ENCODE measurements at places on chromosomes 5 and 9.

GRCh38 chr5:107821288-107821687 is 150.6 kb upstream of the EFNA5 start:
- DNase-seq = no peak

DNA sequence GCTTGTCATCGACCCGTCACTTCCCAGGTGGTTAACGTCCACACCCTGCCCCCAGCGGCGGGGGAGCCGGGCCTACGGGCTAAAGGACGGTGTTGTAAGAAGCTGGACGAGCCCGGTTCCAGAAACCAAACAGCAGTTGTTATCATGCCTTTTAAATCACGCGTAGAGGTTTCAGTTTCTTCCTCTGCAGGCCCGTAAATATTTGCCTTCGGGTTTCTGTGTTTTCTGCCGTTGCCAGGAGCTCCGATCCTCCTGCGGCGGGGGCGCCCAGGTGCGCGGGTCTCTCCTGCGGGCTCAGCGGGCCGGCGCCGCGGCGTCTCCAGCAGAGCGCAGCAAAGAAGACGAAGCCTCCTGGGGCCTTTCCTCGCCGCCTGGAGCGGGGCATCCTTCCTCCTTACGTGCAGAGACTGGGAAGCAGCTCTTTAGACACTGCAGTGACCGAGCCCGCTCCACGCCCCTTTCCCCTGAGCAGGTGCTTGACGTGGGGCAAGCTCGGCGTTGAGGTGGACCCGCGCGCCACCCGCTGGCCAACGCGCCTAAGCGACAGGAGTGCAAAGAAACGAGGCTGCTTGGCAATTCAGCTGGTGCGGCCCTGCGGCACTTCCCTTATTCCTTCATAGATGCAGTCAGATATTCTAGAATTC is 21.8 kb upstream of the TTC1 start:
- DNase-seq = peak; percentile 71

- DNase-seq = no peak
These were observed 708.2 kb upstream of the PTPRD start for GRCh38 chr9:11320989-11321388.

GRCh38 chr5:135628771-135629563 is 50.2 kb upstream of the CXCL14 start:
- no peak for DNase-seq

GRCh38 chr9:108850293-108850897 is 5.4 kb downstream of the ACTL7B start:
- DNase-seq = no peak

GRCh38 chr5:6162175-6162574 is 216.2 kb downstream of the MED10 start:
- no peak for DNase-seq

- DNase-seq = no peak
These were observed 293.1 kb upstream of the CCNH start for GRCh38 chr5:87705876-87706275.

DNA sequence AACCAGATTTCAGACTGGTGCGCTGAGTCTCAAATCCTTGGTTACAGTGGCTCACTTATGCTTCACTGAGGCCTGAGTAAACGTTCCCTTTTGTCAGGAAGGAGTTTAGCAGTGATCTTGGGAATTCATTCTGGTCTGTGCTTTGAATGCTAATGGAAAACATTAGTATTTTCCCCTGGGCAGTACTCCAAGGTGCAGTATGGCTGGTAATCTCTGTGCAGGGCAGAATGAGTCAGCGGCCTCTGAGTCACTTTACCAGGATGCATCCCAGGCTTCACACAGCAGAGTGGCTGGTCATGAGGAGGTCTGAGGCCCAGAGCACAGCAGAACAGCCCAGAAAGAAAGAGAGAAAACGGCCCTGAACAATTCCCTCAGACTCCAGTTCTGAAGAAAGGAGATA is 54.0 kb downstream of the PCA3 start:
- DNase-seq = no peak

GRCh38 chr9:91677331-91677730 is 253.7 kb upstream of the NFIL3 start:
- DNase-seq = no peak

- DNase-seq = no peak
These were observed 37.4 kb upstream of the SRP19 start for GRCh38 chr5:112823656-112824055.

GRCh38 chr5:122112063-122112462 is 17.3 kb upstream of the ZNF474 start:
- no peak for DNase-seq

DNA sequence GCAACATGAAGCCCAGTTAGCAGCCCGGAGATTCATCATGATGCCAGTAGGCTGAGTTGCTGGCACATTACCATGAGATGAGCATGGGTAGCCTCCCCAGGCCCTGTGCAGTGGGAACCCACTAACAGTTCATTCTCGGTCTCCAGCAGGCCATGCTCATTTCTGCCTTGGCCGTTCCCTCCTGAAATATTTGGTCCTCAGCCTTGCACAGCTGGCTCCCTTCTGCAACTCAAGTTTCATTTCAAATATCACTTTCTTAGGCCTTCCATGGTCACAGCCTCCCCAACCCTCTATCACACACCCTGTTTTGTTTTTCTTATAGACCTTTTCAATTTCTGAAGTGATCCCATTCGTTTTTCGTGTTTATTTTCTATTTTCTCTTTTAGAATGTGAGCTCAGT is 125.4 kb upstream of the VLDLR start:
- DNase-seq = no peak

DNA sequence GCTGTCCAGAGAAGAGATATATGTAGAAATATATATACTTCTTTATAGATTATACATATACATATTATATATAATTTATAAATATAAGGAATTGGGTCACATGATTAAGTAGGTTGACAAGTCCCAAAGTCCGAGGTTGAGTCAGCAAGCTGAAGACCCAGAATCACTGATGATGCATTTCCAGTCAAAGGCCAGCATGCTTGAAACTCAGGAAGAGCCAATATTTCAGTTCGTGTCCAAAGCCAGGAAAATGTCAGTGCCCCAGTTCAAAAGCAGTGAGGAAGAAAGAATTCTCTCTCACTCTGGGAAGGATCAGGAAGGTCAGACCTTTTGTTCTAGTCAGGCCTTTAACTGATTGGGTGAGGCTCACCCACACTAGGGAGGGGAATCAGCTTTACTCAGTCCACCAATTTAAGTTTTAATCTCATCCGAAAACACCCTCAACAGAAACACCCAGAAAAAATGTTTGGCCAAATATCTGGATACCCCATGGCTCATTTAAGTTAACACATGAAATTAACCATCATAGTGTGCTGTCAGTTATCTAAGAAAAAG is 42.0 kb upstream of the LVRN start:
- no peak for DNase-seq

GRCh38 chr9:69632768-69633167 is 39.4 kb downstream of the APBA1 start:
- no peak for DNase-seq

GRCh38 chr5:138603249-138603920 is 28.2 kb upstream of the HSPA9 start:
- DNase-seq = peak; percentile 21

- peak; percentile 61 for DNase-seq
These were observed 4.1 kb upstream of the DNAJB5 start for GRCh38 chr9:34985311-34985899.

DNA sequence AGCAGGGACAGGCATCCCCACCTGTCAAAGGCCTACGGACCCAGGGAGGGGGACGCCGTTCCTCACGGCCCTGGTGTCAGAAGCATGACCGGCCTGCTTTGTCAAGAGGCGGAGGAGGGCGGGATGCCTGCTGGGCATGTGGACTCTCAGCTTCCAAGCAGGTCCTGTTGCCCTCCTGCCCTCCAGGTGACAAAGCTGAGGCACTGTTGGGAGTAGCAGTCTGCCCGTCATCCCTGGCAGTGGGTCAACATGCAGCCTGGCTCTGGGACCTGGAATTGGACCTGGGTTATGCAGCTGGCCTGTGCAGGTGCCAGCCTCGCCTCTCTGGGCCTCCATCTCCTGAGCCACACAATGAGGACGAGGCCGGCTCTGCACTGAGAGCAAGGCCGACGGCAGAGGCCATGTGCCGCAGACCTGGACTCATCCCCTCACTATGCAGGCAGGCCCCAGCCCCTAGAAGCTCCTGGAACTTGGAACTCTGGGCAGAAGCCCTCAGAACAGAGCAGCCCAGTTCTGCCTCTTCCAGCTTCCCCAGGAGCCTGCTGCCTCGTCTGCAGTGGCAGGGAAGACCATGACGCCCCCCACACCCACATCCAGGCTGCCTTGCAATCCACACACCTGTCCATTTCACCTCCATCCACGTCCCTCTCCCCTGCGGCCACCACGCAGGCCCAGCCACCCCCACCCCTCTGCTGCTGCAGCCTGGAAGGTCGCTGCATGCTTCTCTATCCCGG is 20.8 kb upstream of the FCN1 start:
- DNase-seq = no peak

DNA sequence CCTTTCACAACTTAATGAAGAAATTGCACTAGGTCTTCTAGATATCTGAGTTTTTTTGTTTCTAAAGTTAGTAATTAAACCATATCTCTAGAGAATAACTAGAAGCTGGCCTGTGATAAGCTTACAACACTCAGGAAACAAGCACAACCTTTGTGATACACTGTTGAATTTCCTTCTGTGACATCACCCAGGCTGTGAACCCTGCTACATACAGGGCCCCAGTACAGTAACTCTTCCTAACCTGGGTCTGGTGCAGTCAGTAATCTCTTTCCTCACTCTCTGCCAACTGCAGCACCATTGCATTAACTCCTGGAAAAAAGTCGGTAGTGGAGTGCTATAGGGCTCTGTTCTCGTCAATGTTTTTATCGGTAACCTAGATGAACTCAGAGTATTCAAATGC is 10.6 kb upstream of the IGFBPL1 start:
- DNase-seq = no peak

GRCh38 chr9:22863106-22863505 is 416.5 kb downstream of the DMRTA1 start:
- no peak for DNase-seq

DNA sequence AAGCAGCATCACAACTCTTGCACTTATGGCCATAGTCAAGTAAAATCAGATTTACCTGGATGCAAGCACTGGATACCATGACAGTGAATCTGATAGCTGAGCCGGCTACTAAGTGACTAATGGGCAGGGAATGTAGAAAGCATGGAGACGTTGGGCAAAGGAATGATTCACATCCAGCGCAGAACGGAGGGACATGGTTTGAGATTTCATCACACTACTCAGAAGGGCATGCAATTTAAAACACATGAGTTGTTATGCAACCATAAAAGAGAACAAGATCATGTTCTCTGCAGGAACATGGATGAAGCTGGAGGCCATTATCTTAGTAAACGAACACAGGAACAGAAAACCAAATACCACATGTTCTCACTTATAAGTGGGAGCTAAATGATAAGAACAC is 169.1 kb upstream of the PIK3R1 start:
- DNase-seq = no peak

DNA sequence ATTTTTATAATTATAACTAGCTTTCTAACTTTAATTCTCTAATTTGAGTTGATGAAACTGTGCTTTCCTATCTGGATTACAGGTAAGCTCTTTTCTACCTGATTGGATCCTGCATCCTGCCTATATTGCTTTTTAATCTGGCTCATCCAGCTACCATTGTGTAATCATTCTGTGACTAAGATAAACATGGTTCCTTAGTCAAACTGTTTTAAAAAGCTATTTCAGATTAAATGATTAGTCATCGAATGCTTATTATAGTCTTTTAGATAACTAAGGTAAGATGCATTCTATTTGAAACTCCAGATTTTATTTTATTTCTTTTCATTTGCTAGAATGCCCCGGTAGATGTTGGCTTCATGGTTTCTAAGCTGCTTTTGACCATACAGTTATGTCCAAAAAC is 50.7 kb downstream of the ICE1 start:
- no peak for DNase-seq

DNA sequence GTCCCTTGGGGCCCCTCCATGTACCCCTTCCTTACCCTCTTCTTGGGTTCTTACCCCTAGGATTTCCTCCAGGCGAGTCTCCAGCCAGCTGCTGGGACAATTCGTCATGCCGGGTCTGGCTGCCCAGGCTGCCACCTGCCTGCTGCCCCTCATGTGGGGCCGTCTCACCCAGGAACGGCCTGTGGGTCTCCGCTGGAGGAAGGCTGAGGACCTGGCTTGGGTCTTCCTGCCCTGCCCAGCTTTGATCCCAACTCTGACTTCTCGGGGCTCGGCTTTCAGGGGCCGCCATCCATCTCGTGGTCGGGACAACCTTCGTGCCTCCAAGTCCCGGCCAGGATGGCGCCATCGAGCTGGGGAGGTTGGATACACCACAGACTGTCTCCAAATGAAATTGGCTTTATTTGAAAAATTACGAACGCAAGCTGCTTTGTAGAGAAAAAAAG is 38.1 kb downstream of the HMCN2 start:
- DNase-seq = no peak

- no peak for DNase-seq
These were observed 1.8 kb upstream of the WDR31 start for GRCh38 chr9:113341712-113342410.

DNA sequence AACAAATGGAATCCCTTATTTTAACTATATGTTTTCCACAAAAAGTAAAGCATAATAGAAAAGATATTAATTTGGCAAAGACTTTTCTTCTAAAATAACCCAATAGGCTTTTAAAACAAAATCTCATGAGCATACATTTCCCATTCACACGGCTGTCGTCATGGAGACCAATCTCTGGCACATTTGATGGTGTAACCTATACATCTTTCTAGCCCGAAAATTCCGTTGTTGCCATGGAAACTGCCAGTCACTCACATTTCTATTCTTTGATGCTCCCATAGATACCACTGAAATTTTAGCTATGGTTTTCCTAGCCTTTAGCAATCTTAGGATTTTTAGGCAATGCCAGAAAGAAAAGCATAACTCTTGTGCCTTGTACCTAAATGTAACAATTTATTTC is 262.9 kb upstream of the TRPM3 start:
- no peak for DNase-seq

DNA sequence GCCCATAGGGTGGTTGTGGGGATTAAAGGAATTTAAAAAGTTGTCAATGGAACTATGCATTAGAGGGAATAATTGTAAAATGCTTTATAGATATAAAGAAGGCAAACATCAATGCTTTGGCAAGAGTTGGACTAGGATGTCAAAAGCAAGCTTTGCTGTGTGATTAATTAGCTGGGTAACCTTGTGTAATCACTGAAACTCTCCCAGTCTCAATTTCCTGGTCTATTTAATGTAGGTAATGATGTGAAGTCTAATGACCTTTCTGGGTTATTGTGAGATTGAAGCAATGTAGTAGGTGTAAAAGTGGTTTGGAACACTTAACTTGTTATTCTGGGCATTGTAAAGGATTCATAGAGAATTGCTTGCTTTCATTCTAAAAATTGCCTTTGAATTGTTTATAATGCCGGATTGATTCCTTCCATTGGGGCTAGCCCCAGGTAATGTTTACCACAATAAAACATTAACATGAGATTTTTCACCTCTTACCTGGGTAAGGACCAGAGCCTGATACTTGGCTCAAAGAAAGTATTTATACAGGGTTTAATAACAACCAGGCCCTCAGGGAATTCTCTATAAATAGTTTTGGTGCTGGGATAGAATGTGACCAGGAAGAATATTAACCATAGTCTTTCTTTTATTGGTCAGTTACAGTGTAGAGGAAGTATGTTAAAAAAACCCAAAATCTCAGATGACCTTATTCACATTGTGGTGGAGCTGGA is 30.0 kb upstream of the CLINT1 start:
- no peak for DNase-seq

- DNase-seq = no peak
These were observed 65.3 kb downstream of the SH3RF2 start for GRCh38 chr5:146001544-146002190.

- peak; percentile 37 for DNase-seq
These were observed 1.1 kb downstream of the FKBP15 start for GRCh38 chr9:113219969-113220368.

GRCh38 chr5:143054480-143054941 is 284.3 kb downstream of the ARHGAP26 start:
- peak; percentile 44 for DNase-seq

- DNase-seq = no peak
These were observed 189.7 kb downstream of the ATPSCKMT start for GRCh38 chr5:10059980-10060379.
